SJCRH30 (cell line): ENCODE measurements at places on chromosomes 16 and 17. TPM values are rescaled to one million over a fixed set of nuclear protein-coding genes. Genes with fewer than 3 reads are reported as not detected.

The DNAAF8 gene
- total RNA-seq: 0.06 and 0.25 TPM in 2 replicates

The ZNF385C gene
- 1.3 and 1.5 TPM in 2 replicates for total RNA-seq

The SPPL2C gene
- total RNA-seq: not detected in 2 replicates

GRCh38 chr17:31499771-31500554, 108.5 kb downstream of the RAB11FIP4 start:
- DNase-seq: peak; percentile 72

- no peak for DNase-seq
Measured at GRCh38 chr17:3528403-3528851, 29.2 kb downstream of the TRPV3 start.

DNA sequence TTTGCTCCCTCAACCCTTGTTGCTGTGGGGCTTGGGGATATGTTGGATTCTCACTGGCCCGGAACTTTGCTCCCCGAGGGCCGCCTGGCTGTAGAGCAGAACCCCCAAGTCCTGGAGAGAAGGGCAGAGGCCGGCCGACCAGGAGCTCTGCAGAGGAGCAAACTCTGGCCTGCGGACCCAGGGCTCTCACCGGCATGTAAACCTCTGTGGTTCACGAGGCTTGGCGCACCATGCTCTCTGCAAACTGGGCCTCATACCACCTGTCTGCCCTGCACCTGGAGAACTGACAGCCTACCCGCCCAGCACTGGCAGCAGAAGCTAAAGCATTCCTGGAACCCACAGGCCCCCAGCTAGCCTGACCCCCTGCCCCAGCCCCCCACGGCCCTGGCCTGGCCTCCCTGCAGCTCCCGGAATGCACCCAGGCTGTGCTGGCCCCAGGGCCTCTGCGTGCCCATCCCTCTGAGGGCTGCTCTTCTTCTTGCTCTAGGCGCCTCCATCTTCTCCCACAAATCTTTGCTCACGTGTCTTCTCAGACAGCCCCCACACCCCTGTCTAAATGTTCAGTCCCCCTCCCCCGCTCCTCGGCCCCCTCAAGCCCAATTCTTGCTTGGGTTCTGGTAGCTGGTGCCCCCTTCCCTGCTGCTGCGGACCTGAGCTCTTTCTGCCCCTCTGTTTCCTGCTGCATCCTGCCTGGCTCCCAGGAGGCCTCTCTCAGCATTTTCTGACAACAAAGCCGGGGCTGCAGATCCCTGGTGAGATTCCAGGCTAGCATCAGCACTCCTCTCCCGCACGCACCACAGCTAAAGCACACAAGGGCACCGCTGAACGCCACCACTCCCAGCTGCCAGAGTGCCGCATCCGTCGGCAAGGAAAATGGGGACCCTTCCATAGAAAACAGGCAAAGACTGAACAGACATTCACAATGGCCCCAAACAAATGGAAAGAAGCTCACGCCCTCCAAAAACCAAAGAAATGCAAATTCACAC, 23.3 kb downstream of the ACTG1 start:
- DNase-seq: no peak

GRCh38 chr17:30160419-30161172, 44.0 kb downstream of the NSRP1 start:
- no peak for DNase-seq

- peak; percentile 33 for DNase-seq
Measured at GRCh38 chr17:48769009-48769675, 40.6 kb upstream of the HOXB13 start.

- DNase-seq: no peak
Measured at GRCh38 chr17:78046923-78047322, 81.6 kb downstream of the TMC6 start.
